T-helper 2 cell (primary cell): ENCODE measurements at places on chromosomes 6 and 20.

- no peak for DNase-seq
Observed at GRCh38 chr6:33809594-33809993, 5.8 kb upstream of the MLN start.

DNA sequence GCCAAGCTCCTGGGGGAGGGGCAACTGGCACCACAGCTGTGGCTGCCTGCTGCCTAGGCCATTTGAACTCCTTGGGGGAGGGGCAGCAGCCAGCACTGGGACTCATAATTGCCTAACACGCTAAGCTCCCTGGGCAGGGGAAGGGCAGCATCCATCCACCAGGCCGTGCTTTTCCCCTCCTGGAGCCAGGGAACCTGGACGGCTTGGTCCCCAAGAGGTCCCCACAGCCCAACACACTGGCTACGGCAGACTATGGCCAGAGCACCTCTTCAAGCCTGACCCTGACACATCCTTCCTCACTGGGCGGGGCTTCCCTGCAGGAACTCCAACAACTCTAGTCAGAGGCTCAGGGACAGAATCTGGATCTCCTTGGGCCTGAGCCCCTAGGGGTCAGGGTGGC lies 269.4 kb downstream of the RNF144B start:
- no peak for DNase-seq

DNA sequence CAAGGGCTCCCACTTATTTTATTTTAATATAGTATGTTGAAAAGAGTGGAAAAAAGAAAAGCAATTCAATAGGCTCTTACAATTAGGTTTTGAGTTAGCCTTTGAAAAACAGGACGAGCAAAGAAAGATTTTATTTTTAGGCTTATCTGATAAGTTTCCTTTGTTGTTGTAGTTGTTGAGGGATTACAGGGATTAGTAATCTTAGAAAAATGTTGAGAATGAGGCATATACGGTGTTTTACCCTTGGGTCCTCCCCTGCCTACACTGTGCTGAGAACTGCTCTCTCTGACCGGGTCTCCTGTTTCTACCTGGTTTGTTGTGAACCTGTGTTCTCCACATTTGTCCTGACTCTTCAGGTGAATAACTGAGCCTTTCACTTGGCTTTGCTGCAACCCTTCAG lies 16.7 kb downstream of the TRAPPC3L start:
- DNase-seq = no peak

DNA sequence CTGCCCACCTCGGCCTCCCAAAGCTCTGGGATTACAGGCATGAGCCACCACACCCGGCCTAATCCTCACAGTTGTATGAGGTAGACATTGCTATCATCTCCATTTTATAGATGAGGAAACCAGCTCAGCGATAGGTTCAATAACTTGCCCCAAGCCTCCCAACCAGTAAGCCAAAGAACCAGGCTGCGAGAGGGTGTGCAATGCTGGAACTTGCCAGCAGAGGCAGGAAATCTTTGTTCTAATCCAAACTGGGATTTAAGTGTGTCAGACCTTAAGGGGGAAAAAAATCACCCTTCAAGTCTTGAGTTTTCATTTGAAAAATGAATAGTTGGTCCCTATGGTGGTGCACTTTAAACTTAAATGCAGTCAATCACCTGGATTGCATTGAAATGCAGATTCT lies 20.1 kb upstream of the RNGTT start:
- no peak for DNase-seq

DNA sequence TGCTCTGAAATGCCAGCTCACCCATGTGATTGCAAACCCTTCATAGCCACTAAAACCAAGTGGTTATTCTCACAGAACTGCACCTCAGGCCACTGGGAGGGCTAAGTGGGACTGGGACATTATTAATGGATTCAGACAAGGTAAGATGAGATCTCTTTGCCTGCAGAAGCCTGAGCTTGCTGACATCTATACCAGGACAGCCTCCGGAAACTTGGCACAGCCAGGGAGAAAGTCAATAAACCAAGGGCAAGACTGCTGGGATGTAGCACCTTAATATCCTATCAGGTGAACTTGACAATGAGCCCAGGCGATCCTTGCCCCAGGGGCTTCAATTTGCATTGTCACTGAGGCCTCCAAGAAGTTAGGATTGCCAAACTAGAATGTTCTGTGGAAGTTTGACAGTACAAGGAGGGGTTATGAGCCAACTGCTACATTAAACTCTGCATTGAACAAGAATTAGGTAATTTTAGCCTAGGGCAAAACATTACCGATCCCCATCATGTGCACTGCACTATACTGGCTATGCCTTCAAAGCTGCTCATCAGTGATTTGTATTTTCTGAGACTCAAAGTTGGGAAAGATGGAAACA lies 60.1 kb upstream of the RALGAPA2 start:
- no peak for DNase-seq

GRCh38 chr20:60540591-60540990 lies 582.4 kb downstream of the CDH26 start:
- DNase-seq = no peak

DNA sequence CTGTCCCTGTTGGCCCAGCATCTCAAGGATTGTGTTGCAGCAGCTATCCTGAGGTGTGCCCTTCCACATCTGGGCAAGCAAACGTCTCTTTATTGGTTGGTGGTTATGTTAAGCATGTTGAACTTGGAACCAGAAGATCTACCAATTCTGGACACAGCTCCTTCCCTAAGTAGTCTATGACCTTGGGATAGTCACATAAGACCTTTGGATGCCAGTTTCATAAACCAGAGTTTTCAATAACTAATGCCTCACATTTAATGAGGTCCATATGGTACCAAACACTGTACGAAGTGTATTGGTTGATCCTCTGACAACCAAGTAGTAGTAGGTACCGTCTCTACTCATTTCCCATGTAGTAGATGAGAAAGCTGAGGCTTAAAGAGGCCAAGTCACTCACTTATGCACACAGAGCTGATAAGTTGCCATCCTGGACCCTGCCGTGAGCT lies 3.7 kb downstream of the CYP24A1 start:
- no peak for DNase-seq

- no peak for DNase-seq
Observed at GRCh38 chr6:160028487-160029275, 59.8 kb downstream of the IGF2R start.

- DNase-seq = no peak
Observed at GRCh38 chr6:169799474-169799926, 48.1 kb downstream of the ERMARD start.
